ENCODE measurements at places on chromosomes 5 and 9.

- no peak for DNase-seq
Observed at GRCh38 chr5:54206580-54207229, 103.7 kb downstream of the ARL15 start.

DNA sequence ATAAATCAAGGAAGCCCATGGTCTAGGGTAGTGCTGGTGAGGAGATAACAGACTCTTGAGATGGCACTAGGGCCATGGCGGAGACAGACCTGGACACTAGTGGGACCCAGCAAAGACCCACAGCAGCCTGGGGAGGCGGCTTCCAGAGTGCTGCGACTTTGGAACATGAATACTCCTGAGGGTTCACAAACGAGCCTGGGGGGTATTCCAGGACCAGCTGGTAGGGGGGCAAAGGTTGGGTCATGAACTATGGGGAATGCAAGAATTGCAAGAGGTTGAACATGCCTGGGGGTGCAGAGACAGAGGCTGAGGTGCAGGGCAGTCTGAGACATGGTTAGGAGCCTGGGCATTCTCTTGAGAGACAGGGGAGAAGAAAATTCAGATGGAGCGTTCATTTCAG is 43.8 kb upstream of the SPTLC1 start:
- no peak for DNase-seq

- DNase-seq, result no peak
Observed at GRCh38 chr5:139105621-139106071, 92.5 kb downstream of the SIL1 start.

DNA sequence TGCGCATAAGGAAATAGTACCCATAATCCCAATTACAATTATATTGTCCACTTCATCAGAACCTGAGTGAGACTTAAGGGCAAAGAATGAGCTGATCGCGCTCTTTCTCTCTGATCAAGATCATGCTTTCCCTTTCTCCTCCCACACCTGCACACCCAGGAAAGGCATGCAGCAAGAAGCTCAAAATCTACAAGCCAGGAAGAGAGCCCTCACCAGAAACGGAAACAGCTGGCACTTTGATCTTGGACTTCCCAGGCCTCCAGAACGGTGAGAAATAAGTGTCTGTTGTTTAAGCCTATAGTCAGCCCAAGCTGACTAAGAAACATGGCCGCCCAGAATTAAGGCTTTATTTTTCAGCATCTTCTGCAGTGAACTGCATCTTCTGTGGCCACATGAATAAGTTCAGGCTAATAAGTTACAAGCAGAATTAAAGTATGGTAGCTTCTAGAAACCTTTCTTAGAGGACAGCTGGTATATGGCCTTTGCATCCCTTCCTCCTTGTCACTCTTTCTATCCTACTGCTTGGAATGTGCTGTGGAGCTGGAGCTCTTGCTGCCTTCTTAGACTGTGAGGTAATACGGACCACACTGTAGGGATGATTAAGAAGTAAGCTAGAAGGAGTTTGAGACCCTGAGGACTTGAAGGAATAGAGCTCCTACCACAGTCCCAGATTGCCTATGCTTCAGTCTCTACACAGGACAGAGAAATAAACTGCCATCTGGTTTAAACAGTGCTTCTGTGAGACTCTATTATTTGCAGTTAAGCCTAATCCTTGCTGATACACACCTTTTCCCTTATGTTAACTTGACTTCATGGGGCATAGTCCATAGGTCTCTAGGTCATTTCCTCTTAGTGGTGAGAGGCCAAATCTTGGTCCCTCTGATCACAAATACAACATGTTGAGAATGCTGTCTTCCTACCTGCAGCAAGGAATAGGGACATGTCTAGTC is 17.2 kb downstream of the OR2S2 start:
- no peak for DNase-seq

GRCh38 chr5:55544341-55544740 is 9.6 kb upstream of the PLPP1 start:
- DNase-seq, result no peak

DNA sequence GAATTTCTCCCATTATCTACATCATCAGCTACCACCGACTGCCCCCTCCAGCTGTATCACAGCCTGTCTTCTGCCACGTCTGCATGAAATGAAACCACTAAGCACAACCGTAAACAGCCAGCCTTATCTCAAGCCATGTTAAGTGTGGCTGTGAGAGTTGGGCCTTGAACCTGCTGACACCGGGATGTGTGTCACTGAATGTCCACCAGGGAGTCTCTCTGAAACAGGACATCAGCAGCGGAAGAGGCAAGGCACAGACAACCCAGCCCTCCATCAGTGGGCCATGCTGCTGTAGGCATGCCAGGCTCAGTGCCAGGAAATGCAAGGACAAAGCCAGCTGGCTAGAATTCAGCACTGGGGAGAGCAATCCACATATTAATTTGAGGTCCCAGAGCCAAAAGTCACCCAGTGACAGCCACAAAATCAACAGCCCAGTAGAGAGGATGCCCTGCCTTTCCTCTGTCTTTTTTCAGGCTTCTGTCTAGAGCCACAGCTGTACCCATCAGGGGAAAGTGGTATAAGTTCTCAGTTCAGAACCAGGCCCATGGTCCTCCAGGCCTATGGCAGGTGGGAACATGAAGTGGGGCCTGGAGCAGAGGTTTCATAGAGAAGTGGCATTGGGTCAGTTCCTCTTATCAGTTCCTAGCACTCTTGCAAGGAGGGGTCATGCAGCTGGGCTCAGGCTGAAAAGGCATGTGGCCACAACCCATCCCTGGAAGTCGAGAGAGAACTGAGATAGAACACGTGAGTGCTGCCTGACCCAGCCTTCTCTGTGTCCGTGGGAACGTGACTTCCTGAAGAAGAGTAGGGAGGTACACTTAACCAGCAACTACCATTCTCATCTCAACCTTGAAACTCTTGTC is 199.4 kb downstream of the ESM1 start:
- DNase-seq, result peak; percentile 66

DNA sequence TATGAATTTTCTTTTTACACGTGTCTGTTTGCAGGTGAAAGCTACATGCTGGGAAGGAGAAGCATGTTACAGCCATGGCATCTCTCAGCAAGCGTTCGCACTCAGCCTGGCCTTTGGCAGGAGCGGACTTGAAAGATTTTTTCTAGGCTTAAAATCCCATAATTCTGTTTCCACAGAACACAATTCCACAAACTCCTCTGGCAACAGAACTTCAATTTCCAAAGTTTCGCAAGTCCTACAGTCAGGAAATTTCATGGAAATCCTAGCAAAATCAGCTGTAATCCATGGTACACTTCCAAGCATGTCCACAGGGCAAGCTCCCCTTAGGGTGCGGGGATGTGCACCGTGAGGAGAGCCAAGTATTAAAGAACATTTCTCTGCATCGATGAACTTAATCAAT is 35.9 kb downstream of the SUB1 start:
- DNase-seq, result no peak

DNA sequence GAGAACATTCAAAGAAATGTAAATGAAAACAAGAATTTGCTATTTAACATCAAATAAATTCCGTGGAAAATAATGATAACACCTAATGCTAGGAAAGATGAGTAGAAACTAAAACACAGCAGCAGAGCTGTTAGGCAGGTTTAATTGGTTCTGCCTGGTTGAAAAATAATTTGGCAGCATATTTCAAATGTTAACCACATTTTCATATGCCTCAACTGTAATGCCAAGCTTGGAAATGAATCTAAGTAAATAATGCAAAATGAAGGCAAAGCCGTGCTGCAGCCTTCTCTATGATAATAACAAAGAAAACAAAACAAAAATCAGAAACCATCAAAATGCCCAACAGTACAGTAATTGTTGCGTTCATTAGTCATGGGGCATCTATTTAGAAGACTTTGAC is 79.9 kb upstream of the MSX2 start:
- no peak for DNase-seq

GRCh38 chr5:147455822-147456450 is 53.9 kb downstream of the DPYSL3 start:
- no peak for DNase-seq

- DNase-seq, result no peak
Observed at GRCh38 chr9:16068476-16068875, 515.6 kb downstream of the CCDC171 start.

DNA sequence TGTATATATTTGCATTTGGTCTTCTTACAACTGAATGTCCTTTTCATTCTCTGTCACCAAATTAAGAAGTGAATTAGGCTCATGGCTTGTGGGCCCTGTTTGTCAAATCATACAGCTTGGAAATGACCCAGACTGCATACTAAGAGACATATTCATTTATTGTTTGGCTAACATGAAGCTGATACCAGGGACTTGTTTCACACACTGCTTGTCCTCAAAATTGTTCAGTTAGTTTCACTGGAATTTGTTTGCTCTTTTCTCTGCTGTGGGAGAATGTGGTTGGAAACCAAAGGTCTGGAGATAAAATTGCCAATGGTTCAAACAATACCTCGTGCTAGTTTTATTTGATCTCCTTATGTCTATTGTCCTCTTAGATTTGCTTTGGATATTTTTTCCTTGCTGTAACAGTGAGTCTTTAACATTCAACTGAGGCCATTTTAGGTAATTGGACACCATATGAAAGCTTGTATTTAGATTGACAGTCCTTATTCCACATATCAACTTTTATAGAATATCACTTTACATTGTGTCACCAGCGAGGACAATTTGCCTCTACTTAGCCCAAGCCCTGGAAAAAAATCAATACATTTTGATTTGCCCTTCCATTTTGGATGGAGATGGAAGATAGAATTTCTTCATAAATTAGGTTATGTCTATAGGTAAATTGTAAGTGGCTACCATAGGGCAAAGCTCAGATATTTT is 144.3 kb upstream of the MTAP start:
- DNase-seq, result no peak
